ENCODE measurements at places on chromosomes 6 and 20.

GRCh38 chr6:27816906-27817305 lies 95.3 kb downstream of the OR2B2 start:
- DNase-seq, result no peak

DNA sequence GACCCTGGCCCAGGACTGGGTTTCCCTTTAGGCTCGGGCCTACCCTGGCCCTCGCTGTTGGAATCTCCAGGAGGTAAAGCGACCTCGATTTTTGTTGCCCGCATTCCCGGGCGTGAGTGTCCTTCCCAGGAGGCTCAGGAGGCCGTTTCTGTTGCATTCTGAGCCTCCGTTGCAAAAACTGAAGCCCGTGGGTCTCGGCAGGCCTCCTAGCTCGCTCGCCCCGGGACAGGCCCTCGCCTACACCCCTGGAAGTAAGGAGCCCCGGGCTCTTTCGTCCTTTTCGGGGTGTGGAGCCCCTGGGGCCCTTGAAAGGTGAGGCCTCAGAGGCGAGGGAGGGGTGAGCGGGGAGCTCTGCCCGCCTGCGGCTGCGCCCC lies 2.3 kb downstream of the NR2E1 start:
- DNase-seq, result no peak

GRCh38 chr6:99613409-99613704 lies 6.7 kb downstream of the PRDM13 start:
- DNase-seq, result peak; percentile 77

GRCh38 chr20:3721912-3722311 lies 9.5 kb upstream of the SIGLEC1 start:
- DNase-seq, result no peak

GRCh38 chr6:110095101-110095500 lies 84.4 kb downstream of the WASF1 start:
- DNase-seq, result no peak

DNA sequence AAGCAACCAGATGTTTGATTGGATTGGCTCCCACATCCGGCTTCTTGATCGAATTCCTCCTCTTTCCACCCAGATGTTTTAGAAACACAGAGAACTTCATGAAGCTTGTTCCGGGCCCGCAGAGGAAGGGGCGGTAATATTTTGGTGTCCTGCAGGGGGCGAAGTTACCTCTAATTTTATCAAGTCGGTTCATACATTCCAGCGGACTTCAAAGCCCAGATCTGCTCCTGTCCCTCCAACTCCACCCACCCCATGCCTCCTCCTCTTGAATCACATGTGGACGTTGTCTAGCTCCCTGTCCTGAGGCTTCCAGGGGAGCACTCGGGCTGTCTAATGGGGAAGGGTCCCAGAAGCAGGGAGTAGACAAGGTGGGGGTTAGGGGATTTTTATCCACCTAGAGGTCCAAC lies 2.9 kb upstream of the BMP6 start:
- peak; percentile 75 for DNase-seq

DNA sequence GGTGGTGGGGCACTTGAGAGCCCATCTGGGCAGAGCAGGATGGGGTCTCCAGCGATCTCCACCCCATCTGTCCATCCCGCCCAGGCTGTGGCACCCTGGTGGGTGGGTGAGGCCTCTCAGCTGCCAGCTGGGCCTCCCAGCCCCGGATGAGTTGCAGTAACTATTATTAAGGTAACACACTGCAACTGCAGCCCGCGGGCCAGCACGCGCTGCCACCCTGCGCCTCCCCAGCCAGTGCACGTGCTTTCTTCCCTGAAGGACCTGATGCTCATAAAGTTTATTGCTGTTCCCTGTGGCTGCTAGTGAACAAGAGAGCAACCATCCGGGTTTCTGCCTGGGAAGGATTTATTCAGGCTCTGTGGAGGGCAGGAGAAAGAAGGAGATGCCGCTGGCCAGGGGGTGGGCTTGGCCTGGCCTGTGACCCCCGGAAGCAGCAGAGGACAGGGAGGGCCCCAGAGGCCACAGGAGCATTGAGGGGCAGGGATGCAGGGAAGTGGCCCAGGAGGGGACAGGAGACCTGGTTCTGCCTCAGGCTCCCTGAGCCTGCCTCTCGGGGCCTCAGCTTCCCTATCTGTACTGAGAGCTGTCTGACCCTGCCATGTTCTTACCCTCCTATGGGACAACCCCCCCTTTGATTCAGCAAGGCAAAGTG lies 1.7 kb downstream of the IP6K3 start:
- no peak for DNase-seq

GRCh38 chr6:5659467-5659866 lies 347.3 kb downstream of the NRN1 start:
- DNase-seq, result no peak

- DNase-seq, result no peak
These were observed 23.2 kb upstream of the LMBRD1 start for GRCh38 chr6:69820018-69820417.

- DNase-seq, result no peak
These were observed 16.9 kb upstream of the APMAP start for GRCh38 chr20:25009218-25010145.

DNA sequence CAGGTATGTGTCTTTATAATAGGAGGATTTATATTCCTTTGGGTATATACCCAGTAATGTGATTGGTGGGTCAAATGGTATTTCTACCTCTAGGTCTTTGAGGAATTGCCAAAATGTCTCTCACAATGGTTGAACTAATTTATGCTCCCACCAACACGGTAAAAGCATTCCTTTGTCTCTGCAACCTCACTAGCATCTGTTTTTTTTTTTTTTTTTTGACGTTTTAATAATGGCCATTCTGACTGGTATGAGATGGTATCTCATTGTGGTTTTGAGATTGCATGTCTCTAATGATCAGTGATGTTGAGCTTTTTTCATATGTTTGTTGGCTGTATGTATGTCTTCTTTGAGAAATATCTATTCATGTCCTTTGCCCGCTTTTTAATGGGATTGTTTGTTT lies 144.9 kb upstream of the RGS17 start:
- no peak for DNase-seq

DNA sequence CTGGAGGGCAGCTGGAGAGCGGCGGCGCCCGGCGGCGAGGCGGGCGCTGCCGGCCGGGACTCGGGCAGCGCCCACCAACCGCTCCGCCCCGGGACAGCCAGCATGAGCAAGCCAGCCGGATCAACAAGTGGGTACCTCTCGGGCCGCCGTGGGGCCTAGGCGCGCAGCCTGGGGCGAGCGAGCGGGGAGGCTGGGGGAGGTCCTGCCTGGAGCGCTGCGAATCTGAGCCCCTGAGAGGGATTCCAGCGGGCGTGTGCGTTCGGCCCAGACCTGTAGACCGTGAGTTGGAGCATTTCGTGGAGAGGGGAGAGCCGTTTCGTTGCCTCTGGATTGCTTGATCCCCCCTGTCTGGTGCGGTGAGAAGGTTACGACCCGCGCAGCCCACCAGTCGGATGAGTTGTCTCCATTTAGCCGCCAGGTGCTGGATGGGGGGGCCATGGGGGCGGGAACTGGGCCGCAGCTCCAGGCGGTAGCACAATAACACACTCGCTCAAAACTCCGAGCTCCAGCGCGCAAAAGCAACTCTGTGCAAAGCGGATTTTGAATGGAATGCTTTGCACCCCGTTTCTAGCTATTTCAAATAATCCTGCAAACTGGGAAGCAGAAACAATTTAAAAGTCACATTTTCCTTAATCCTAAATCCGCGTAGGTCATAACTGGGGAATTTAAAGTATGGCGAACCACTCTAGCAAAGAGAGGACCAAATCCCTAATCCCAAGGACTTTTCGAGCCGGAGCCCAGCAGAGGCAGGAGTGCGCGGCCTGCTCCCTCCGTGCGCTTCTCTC lies 1.0 kb downstream of the NR2E1 start:
- no peak for DNase-seq

DNA sequence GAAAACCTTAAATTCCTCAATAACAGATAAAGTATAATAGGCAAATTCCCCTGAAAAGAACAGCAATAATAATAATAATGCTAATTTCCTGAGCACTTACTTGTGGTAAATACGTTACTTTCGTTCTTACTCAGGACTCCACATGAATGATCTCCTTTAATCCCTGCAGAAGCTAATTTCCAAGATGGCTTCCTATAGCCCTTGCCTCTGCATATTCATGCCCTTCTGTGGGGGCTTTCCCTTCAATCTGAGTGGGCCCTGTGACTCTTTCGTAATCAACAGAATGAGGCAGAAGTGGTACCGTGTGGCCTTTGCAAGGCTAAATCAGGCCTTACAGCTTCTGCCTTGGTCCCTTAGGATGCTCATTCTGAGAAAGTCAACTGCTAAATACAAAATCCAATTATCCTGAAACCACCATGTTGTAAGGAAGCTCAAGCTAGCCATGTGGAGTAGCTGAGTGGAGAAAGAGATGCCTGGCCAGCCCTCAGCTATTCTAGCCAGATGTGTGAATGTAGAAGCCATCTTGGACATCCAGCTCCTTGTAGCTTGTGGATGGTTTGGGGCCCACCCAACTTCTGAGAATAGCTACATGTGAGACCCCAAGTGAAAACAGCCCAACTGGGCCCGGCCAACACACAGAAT lies 50.5 kb downstream of the MCUR1 start:
- no peak for DNase-seq

DNA sequence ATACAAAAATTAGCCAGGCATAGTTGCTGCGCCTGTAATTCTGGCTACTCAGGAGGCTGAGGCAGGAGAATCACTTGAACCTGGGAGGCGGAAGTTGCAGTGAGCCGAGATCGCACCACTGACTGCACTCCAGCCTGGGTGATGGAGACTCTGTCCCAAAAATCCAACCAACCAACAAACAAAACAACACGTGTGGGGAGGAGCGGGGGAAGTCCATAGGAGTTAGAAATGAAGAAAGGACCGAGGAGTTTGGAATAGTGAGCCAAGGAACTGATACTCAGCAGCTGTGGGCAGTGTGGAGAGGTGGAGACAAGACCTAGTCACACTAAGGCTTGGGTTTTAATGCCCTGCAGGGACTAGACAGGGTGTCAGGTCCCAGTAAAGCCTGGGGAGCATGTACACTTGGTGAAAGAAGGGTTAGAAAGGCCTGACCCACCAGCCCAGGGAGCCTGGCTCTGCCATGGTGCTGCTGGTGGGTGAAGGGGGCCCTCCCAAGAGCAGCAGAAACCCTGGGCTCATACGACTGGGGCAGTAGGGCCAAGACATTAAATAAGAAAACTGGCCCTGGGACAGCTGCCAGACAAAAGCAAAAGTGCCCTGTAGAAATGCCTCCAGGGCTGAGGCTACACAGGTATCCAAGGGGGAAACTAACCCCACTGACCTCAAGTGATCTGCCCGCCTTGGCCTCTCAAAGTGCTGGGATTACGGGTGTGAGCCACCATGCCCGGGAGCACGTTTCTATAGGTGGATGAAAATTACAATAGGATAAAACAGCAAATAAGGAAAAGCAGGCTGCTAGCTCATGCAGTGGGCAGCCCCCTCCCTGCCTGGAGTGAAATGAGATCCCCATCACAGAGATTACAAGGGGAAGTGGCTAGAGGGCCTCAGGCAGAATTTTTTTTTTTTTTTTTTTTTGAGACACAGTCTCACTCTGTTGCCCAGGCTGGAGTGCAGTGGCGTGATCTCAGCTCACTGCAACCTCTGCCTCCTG lies 58.0 kb downstream of the MYH7B start:
- DNase-seq, result no peak

DNA sequence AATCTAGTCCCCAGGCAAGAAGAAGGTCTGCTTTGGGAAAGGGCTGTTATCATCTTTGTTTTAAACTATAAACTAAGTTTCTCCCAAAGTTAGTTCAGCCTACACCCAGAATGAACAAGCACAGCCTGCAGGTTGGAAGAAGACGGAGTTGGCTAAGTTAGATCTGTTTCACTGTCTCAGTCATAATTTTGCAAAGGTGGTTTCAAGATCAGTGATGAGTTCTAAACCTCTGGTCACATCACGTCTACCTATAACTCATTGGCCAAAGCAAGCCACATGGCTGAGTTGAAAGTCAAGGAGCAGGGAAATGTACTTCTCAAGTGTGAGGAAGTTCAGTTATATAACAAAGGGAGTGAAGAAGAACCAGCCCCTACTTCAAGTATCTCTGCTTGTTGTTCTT lies 50.5 kb upstream of the ECI2 start:
- no peak for DNase-seq

GRCh38 chr20:1005452-1006027 lies 3.4 kb upstream of the RSPO4 start:
- peak; percentile 32 for DNase-seq
